RWPE2 (cell line): ENCODE measurements at places on chromosomes 2 and 18.

- no peak for DNase-seq
Measured at GRCh38 chr2:85405201-85406059, 4.7 kb downstream of the CAPG start.

GRCh38 chr2:187959821-187960220 lies 331.9 kb upstream of the GULP1 start:
- DNase-seq, result no peak

GRCh38 chr2:172207911-172208310 lies 105.2 kb upstream of the DLX2 start:
- no peak for DNase-seq

DNA sequence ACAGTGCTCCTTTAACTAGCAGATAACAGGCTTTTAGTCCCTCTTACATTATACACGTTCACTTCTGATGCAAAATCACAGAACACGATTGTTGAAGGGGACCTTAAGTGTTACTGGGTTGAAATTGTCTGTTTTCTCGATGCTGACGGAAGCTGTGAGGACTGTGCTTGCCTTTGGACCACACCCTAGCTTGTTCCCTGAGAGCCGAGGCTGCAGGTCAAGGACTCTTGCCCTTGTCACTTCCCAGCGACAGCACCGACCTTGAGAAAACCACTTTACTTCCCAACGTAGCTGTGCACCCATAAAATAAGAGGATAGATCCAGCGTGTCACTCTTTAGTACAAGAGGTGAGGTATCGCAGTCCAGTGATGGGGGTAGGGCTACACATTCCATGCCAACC lies 701.0 kb downstream of the DCDC2C start:
- no peak for DNase-seq

DNA sequence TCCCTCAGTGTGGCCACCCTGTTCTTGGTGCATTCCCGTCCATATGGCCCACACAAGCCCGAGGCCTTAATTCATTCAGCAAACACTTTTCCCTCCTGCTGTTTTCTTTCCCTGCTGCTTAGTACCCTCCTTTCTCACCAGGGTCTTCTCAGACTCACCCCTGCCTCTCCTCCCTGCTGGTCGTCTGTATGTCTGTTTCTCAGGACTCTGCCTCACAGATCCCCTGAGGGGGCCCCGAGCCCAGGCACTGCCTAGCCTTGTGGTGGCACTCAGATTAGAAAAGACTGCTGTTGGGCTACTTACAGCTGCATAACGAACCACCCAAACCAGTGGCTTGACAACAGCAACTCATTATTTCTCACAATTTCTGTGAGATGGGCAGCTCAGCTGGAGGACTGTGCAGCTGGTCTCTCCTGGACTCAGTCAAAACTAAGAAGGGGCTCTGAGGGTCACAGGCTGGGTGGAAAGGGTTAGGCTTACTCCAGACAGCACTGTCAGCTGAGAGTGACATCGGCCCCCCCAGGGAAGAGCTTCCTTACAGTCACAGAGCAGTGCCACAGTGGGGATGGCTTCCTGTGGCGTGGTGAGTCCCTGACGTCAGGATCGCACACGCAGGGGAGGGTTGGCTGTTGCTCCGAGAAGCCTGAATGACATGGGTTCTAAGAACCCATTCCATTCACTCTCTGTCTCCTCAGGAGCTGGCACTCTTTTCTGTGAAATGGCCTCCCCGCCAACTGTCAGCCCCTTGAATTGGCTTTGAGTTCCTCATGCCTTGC lies 139.0 kb downstream of the UXS1 start:
- DNase-seq, result no peak

GRCh38 chr18:24398540-24398939 lies 916 bp upstream of the OSBPL1A start:
- DNase-seq, result peak; percentile 70

GRCh38 chr2:191018643-191019119 lies 4.7 kb upstream of the STAT1 start:
- no peak for DNase-seq
